ENCODE measurements at places on chromosomes 16 and 17.

- DNase-seq = no peak
Measured at GRCh38 chr16:81401035-81401950, 43.3 kb upstream of the CMIP start.

- no peak for DNase-seq
Measured at GRCh38 chr17:77327181-77327565, 186.4 kb downstream of the SEC14L1 start.

DNA sequence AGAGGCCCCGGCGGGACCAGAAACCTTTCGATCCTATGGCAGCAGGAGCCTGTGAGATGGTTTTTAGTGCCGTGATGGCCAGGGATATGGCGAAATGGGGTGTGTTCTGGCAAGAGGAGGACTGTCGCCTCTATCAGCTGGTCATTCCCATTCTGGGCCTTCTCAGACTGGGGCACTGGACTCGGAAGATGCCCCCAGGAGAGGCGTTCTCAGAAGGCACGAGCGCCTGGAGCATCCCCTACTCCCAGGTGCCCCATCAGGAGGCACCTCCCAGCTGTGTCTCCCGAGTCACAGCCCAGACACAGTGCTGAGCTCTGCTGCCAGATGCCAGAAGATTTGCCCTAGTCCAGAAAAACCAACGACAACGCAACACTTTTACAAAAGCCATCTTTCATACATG lies 54.6 kb upstream of the ENDOV start:
- no peak for DNase-seq

DNA sequence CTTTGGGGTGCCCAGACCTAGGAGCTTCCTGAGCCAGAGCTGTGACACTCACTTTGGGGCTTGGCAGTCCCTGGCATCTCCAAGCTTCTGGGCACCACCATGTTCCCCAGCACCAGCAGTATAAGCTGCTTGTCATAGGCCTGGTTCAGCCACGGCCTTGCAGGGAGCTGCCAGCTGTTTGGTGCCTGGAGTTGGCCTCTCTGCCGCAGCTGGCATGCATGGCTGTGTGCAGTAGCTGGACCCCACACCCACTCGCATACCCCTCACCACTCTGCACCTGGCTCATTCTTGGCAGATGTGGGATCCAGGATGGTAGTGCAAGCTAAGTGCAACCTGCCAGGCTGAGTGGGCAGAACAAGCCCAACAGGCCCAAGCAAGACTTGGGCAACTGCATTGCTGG lies 73.4 kb upstream of the BRD7 start:
- no peak for DNase-seq

GRCh38 chr16:72025404-72026114 lies 17.0 kb downstream of the DHODH start:
- no peak for DNase-seq

DNA sequence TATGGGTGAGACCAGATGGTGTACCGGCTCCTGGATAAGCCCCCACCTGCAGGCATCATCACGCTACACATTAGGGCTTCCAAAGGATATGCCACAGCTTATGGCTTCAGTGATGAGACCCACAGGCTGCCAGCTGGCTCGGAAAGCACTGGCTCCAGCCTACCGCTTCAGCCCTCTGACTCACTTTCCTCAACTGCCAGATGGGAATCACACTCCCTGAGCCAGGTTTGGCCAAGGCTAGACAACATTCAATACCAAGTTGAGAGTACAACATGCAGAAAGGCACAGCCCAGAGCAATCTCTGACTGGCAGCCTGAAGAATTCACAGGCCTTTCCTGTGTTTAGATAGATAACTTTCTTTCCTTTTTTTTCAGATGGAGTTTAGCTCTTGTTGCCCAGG lies 10.3 kb downstream of the CENPV start:
- DNase-seq = no peak

GRCh38 chr16:3140603-3141427 lies 6.0 kb downstream of the ZNF213 start:
- DNase-seq = no peak

GRCh38 chr17:34393401-34393800 lies 30.4 kb upstream of the CCL1 start:
- no peak for DNase-seq

GRCh38 chr16:67406111-67406971 lies 9.9 kb downstream of the ZDHHC1 start:
- no peak for DNase-seq

All from activated T-helper 1 cell treated with anti-CD3 and anti-CD28 coated beads, Interleukin-2, amount 50 U/mL, for 16 hours (primary cell).